ENCODE measurements at places on chromosomes 5 and 9. TPM values are rescaled to one million over a fixed set of nuclear protein-coding genes. Genes with fewer than 3 reads are reported as not detected.

Gene KLF4
- total RNA-seq, result 28.2 TPM

Gene CD72
- 0.32 TPM for total RNA-seq

Gene ADAMTS12
- total RNA-seq, result 39.0 TPM

Gene UBAC1
- 22.5 TPM for total RNA-seq

Gene DMRT2
- not detected for total RNA-seq

Gene NFIL3
- total RNA-seq, result 20.8 TPM

Gene PALM2AKAP2
- total RNA-seq, result 2.9 TPM

Gene STING1
- total RNA-seq, result 69.3 TPM

Gene ALDH7A1
- 19.3 TPM for total RNA-seq

Gene CMYA5
- 0.18 TPM for total RNA-seq

Gene HTR1A
- not detected for total RNA-seq

Gene OLFML2A
- total RNA-seq, result 0.49 TPM

Gene TAF11L5
- not detected for total RNA-seq

Gene ATG10
- total RNA-seq, result 5.4 TPM

Gene PTPN3
- total RNA-seq, result 3.1 TPM

Gene ELAVL2
- total RNA-seq, result not detected

Gene MACIR
- total RNA-seq, result 18.3 TPM

Gene DRD1
- not detected for total RNA-seq

Gene ORM2
- not detected for total RNA-seq

Gene MYOZ3
- total RNA-seq, result 0.54 TPM
